Stimulated activated CD4-positive, alpha-beta T cell treated with anti-CD3 and anti-CD28 coated beads, Interleukin-4, amount 100 ng/mL, for 1 hour (primary cell): ENCODE measurements at places on chromosomes 11 and 22.

GRCh38 chr11:58134151-58134550 lies 8.8 kb upstream of the OR9I1 start:
- DNase-seq, result no peak

DNA sequence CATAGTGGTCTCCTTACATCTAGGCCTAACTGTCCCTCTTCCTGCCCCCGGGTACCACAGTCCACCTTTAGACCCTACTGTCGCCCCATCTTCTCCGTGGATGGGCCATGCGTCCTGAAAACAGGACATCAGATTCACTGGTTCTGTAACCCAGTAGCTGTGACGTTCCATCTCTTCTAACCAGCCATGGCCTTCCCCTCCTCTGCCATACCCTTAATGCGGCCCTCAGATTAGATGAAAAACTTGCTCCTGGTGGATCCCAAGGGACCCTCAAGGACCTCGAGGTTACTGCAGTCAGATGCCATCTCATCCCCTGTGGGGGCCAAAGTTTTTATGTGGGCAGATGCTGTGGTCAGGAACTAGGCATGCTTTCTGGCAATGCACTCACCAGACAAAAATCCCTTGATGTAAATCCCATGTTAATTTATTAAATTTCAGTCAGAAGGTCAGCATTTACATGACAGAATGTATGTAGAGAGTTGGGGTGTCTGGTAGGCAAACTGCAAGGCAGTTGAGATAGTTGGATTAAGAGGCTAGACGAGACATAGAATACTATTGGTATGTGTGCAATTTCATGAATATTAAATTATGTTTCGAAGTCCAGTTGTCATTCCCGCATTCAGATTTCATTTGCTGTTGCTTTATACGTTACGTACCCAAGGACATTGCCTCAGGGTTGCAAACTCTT lies 64.3 kb downstream of the WNT11 start:
- DNase-seq, result no peak

DNA sequence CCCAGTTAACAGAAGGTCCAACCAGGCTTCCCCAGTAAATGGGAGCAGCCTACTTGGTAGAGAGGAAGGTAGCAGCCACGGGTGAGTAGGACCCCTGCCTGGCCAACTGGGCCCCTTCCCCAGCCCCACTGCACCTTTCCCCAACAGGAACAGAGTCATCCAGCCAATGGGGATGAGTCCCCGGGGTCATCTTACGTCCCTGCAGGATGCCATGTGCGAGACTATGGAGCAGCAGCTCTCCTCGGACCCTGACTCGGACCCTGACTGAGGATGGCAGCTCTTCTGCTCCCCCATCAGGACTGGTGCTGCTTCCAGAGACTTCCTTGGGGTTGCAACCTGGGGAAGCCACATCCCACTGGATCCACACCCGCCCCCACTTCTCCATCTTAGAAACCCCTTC lies 6.6 kb downstream of the RIC8A start:
- DNase-seq, result no peak

- DNase-seq, result no peak
Measured at GRCh38 chr11:12454782-12455181, 77.4 kb downstream of the PARVA start.

DNA sequence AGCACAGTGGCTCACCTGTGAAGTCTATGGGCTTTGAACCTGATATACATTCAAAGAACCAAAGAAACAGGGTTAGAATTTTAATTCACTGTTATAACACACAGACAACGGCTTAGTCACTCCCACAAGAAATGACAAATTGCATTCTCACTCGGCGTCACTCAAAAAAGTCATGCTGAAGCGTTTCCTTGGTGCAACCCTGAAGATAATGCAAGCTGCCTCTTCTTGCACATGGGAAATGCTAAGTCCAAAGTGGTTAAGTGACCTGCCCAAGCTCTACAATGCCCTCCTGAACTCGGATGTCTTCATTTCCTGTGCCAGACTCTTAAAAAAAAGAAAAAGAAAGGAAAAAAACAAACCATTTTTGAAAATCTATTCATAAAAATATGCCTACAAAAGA lies 10.0 kb downstream of the LGR4 start:
- no peak for DNase-seq

- no peak for DNase-seq
Measured at GRCh38 chr11:6061475-6061874, 30.9 kb upstream of the OR56A1 start.

GRCh38 chr22:29154364-29155048 lies 51.2 kb upstream of the EMID1 start:
- DNase-seq, result peak; percentile 62

- no peak for DNase-seq
Measured at GRCh38 chr22:39089928-39090327, 7.1 kb upstream of the APOBEC3H start.

DNA sequence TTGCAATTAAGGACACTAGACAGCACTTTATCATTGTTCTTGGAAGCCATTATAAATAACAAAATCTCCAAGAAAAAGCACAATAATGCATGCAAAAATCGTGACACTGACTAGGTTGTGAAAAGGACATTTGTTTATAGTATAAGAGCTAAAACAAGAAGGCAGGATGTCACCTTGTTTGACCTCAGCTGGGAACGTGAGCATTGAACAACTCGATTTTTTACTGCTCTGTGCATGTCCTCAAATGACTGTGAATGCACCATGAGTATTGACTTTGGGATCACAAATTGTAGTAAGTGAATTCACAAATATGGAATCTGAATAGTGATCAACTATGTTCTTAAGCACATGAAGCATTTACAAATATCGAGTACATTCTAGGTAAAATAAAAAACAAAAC lies 35.3 kb upstream of the ARHGAP20 start:
- DNase-seq, result no peak

GRCh38 chr11:1003159-1003558 lies 33.4 kb downstream of the MUC6 start:
- DNase-seq, result no peak

GRCh38 chr22:22463855-22464540 lies 44.5 kb downstream of the ZNF280B start:
- DNase-seq, result peak; percentile 27

DNA sequence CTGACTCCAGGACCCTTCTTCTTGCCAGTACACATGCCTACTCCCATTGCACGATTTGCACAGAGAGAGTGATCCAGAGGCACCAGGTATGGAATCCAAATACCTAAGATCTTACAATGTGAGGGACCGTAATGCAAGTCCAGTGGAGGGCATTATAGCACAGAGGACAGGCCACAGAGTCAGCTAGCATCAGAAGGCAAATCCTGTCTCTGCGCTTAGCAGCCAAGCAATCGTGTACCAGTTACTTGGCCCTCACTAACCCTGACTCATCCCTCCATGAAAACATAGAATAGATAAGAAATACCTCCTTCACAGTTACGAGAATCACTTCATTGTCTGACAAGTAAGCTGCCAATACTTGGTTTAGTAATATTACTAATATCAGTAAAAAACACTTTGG lies 69.7 kb upstream of the SLC6A5 start:
- no peak for DNase-seq

- no peak for DNase-seq
Measured at GRCh38 chr11:38577769-38578168, 1979.7 kb upstream of the RAG2 start.

DNA sequence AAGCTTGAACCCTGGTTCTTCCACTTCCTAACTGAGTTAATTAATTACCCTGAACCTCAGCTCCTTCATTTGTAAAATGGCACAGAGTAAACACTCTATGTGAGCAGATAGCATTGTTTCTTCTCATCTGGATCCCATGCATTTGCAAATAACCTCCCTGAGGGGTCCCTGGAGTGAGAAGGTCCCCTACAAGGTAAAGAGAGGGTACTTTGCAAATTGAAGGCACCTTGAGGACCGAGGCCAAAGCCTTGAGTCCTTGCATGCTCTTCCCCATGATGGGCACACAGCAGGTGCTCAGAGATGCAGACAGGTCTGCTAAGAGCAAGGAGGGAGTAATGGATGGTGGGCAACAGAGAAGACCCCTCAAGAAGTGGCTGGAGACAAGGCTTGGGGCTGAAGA lies 33.2 kb downstream of the OTOG start:
- no peak for DNase-seq

DNA sequence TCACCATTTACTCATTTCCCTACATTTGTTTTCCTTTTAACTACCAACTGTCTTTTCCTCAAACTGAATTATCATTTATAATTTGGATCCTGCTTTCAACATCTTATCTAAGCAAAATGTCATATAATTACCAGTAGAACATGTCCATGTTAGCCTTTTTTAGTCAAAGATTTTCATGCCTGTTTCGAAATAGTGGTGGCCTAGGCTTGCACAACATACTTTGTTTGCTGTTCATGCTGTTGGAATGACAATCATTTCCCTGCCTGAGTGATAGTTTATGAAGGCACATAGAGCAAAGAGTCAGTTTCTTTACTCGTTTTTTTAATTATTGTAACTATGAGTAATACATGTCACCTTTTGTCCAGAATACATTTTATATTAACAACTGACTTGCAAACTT lies 144.3 kb upstream of the ANO3 start:
- DNase-seq, result no peak

DNA sequence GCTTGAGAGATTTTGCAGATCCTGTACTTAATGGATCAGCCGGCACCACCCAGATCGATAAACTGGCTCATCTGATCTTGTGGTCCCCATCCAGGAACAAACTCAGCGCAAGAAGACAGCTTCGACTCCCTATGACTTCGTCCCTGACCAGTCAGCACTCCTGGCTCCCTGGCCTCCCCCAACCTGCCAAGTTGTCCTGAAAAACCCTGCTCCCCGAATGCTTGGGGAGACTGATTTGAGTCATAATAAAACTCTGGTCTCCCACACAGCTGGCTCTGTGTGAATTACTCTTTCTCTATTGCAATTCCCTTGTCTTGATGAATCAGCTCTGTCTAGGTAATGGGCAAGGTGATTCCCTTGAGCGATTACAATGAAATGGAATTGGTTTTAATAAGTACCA lies 29.5 kb downstream of the OR2AG2 start:
- no peak for DNase-seq

DNA sequence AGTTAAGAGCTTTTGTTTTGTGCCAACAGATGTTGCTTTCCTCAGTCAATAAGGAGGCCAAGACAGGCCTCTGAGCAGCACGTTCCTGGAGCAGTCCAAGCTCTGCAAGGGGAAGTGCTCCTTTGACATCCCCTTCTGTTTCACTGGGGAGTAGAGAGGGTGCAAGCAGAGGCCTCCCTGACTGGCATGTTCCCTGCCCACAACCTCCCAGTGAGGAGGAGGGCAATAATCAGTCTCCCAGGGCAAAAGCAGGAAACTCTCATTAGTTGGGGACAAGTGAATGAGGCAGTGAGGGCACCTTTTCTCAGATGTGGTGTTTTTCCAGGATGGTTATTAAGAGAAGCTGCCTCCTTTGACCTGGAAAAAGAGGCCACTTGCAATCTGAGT lies 79.5 kb upstream of the ZBED5 start:
- no peak for DNase-seq

- DNase-seq, result no peak
Measured at GRCh38 chr22:46055181-46055875, 78.4 kb upstream of the WNT7B start.
